ENCODE measurements at places on chromosomes 3 and 15. TPM values are rescaled to one million over a fixed set of nuclear protein-coding genes. Genes with fewer than 3 reads are reported as not detected.

Gene TGM4
- not detected for total RNA-seq

Gene TPRA1
- 17.1 TPM for total RNA-seq

Gene COL6A6
- 0.41 TPM for total RNA-seq

Gene SIDT1
- total RNA-seq: 8.2 TPM

Gene RHCG
- total RNA-seq: 4.1 TPM

Gene RTP4
- total RNA-seq: not detected

Gene GOLGA6L4
- total RNA-seq: 2.4 TPM

Gene TRIM59
- 11.0 TPM for total RNA-seq

All from frontal cortex (tissue), 4 donors.